Bronchial smooth muscle cell (primary cell): ENCODE measurements at places on chromosomes 3 and 15. TPM values are rescaled to one million over a fixed set of nuclear protein-coding genes. Genes with fewer than 3 reads are reported as not detected.

The ARIH2 gene
- total RNA-seq = 47.3 and 59.5 TPM in 2 replicates

The WHAMM gene
- total RNA-seq = 2.0 and 2.5 TPM in 2 replicates

The SPINK8 gene
- not detected in 2 replicates for total RNA-seq

The PP2D1 gene
- total RNA-seq = not detected in 2 replicates

The ECE2 gene
- total RNA-seq = not detected in 2 replicates
